ENCODE measurements at places on chromosomes 5 and 9.
A peak's percentile ranks its signal among the peaks of the same experiment; 100 is the strongest.

- DNase-seq = no peak
Observed at GRCh38 chr9:38408719-38409118, 15.5 kb downstream of the IGFBPL1 start.

DNA sequence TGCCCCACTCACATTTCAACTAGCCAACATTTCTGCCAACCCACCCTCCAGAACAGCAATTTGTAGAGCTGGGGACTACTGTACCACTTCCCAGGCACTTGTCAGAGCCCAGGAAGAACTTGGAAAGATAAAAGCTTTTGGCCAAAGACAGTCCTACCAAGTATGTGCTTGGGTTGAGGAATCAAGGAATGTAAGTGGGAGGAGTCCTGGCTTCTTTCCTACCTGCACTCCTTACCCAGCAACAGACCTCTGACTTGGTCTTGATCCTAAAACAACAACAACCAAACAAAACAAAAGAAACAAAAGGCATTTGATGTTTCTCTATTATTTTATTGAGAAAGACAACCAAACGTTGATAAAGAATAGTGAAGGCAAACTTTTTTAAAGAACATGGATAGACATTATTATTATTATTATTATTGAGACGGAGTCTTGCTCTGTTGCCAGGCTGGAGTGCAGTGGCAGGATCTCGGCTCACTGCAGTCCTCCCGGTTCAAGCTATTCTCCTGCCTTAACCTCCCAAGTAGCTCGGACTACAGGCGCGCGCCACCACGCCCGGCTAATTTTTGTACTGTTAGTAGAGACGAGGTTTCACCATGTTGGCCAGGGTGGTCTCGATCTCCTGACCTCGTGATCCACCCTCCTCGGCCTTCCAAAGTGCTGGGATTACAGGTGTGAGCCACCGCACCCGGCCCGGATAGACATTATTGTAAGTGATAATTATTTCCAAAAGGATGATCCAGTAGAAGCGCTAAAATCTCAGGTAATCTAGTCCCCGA is 33.5 kb downstream of the ANXA2R start:
- no peak for DNase-seq

GRCh38 chr5:125083981-125084380 is 337.5 kb upstream of the ZNF608 start:
- peak; percentile 29 for DNase-seq

DNA sequence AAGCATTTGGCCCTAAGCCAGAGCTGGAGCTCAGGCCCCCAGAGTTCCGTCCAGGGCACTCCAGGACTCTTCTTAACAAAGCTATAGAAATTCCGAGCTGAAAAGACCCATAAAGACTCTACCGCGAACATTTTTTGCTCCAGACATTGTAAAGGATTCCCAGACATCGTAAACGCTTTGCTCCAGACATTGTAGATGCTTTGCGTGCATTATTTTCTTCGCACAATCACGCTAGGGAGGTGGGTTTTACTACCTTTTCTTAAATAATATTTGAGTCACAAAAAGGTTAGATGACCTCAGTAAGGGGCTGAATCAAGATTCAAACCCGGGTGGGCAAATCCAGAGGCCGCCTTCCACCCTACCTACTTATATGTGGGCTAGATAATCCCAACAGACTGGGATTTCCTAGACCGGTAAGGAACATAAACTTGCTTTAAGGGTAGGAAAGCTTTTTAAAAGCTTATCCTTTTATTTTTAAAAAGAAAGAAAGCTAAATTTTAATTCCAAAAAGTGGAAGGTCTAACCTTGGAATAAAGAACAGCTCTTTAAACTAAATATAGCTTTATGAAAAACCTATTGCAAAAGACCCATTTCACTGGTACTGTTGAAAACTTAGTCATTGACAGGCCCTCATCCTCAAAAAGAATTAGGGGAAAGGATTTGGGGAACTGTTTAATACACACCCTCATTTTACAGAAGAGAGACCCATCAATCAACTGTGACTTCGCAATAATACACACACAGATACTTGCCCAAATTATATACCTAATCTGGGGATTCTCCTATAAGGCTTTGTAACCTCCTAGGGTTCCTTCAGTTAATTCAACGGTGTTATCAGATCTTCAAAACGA is 822 bp upstream of the TNIP1 start:
- DNase-seq = no peak

- DNase-seq = no peak
Observed at GRCh38 chr5:88741964-88742363, 141.0 kb downstream of the MEF2C start.

- no peak for DNase-seq
Observed at GRCh38 chr5:141382469-141383294, at the start of gene PCDHGA7. PCDHGA7 (plus strand) TSS chr5:141382742; CDS start chr5:141382900, 158 bp downstream.

DNA sequence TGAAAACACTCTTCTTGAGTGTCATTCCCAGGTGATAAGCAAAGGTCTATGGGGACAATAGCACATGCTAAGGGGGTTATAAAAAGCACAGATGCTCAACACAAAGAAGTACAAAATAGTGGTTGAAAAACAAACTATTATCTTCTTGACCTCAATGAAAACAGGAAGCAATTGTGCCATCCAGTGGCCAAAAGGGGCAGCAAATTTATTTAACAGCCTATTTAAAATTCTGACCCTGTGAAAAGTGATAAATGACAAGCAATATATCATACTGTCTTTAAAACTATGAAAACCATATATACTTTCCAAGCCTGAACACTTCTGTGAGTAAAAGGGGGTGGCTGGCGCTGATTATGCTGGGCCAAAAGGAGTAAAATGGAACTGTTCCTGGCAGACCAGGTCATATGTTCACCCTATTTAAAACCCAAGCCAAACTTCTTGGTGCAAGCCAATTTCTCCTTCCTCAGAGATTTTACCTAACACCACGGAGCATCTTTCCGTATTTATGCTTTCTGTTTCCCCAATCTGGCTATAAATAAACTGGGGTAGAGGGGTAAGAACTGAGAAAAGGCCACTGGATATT is 29.7 kb downstream of the TEX10 start:
- DNase-seq = peak; percentile 21

GRCh38 chr5:147508711-147509040 is 1.2 kb downstream of the DPYSL3 start:
- no peak for DNase-seq

DNA sequence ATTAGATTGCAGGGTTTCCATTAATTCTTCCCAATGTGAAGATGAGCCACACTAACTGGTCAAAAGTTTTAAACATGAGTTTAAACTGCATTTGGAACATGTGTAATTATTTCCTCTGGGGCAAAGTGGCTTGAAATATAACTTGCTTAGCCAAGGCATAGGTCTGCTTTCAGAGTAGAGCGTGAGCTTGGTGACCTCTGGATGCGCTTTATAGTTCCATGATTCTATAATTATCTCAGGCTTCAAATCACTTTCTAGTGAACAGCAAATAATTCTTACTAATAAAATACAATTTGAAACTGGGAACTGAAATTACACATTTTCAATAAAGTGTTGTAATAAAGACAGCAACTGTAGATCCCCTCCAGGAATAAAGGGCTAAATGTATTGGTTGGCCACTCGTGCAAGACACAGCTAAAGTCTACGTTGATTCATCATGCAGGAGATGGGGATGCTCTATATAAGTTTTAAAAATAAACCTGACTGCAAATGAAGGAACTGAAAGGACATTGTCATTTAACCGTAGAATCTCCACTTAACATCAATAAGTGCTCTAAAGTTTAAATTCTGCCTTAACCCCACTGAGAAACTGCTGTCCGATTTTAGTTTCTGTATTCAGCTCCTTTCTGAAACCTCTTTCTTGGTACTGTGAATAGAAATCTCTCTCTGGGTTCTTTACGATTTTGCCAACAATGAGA is 460.0 kb downstream of the PSAT1 start:
- DNase-seq = no peak

DNA sequence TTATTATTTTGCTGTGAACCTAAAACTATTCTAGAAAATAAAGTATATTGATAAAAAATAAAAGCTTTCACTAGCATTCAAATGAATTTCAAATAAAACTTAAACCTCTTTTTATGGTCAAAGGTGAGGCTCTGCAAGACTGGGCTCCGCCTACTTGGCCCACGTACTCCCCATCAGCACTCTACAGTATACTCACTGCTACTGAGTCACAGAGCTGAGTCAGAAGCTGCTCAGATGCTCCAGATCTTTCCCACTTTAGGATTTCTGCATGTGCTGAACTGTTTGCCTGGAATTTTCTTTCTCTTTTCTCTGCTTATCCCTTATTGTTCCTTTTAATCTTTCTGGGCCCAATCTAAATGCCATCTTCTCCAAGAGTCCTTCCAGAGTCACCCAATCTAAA is 331.9 kb upstream of the CCNG1 start:
- DNase-seq = no peak

All from amniotic stem cell (primary cell).